Astrocyte (in vitro differentiated cells and primary cell): ENCODE measurements at places on chromosomes 6 and 20.

GRCh38 chr6:38099221-38099620 lies 279.7 kb downstream of the ZFAND3 start:
- no peak for DNase-seq

- DNase-seq, result no peak
Observed at GRCh38 chr6:77371748-77372147, 91.5 kb downstream of the HTR1B start.

DNA sequence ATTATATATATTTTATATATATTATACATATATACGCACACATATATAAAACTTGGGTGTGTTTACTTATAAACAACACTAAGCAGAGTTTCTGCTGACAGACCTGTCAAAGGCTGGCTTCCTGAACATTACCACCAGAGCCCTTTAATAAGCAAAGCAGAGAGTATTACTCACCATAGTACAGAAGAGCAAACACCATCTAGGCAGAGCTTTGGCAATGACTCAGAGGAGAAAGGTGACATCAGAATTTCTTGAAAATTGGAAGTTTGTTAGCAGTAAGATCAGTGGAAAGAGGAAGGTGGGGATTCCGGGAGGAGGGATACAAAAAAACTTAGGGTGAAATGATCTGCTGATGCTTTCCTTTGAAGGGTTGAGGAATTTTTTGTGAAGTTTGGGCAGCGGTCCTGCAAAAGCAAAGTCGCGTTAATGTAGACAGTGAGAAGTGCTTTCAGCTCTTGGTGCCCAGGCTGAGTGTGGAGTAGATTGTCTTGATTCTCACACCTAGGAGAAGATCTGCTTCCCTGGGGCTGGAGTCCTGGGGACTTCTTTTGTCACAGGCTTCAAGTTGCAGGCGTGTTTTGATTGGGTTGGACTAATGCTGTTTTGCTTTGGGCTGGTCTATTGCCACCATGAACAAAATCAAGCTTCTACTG lies 109.6 kb upstream of the BACH2 start:
- peak; percentile 78 for DNase-seq

DNA sequence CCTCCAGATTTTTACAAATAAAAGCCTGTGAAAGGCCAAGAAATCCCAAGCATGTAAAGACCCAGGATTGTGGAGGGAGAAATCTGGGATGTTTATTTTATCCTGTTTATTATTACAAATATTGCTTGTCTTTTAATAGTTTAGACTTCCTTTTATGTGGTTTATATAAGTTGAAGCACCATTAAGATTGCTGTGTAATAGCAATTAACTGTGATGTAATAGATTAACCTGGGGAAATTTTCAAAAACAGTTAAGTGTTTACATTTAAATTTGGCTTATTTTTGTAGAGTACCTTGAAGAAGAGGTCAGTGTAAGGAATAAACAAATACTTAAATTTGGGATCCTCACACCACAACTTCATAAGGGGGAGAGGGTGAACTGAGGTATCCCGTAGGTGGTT lies 27.0 kb downstream of the VAPB start:
- no peak for DNase-seq

DNA sequence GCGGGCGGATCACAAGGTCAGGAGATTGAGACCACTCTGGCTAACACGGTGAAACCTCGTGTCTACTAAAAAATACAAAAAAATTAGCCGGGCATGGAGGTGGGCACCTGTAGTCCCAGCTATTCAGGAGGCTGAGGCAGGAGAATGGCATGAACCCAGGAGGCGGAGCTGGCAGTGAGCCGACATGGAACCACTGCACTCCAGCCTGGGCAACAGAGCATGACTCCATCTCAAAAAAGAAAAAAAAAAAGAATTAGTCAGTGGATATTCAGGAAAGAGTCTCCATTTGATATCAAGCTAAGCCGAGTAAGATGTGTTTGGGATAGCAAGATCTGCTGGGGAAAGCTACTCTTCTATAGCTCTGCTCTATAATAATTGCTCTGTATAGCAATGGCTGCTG lies 41.0 kb downstream of the MOCS1 start:
- no peak for DNase-seq

GRCh38 chr6:118584911-118585310 lies 36.8 kb downstream of the PLN start:
- no peak for DNase-seq

- DNase-seq, result no peak
Observed at GRCh38 chr6:13461805-13462204, 25.6 kb downstream of the GFOD1 start.

DNA sequence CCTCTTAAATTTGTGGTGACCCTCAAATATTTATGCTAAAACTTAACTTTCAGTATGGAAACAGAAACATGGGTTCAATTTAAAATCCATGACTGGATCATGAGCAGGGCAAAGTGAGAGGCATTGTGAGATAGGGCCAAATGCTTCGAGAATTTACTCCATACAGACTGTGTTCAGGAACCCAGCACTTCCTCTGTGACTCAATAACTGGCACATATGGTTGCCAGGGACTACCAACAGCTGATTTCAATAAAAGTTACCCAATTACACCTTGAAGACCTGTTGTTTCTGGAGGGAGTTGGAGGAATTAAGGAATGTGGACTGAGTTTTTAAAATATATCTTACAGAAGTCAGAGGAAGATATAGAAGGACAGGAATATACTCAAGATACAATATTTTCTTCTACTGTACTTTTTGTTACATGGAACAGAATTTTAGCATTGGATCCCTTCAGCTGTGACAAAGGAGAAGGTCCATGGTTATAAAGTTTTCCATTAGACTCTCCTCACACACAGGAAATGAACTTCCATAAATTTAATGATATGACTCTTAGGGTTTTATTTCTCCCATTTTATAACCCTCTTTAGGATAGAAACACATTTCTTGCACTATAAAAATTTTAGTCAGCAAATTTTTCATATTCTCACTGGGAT lies 258.5 kb downstream of the KHDC1L start:
- DNase-seq, result no peak

GRCh38 chr6:160462551-160463109 lies 114.5 kb downstream of the SLC22A3 start:
- DNase-seq, result peak; percentile 95

DNA sequence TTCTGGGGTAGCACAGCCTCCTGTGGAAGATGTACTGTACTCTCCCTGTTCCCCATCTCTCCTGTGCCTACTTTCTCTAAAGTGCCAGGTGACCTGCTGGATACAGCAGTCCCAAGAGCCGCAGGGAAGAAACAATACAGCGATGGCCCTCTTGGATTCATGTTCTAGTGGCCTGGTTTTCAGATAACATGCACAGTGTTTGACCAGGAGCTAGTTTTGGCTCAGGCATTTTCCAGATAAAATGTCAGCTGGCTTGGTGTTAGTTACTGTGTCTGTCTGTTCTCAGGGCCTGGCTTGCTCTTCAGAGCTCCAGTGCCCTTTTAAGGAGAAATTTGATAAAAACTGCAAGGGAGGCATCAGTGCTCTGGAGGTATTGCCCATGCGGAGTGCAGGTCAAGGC lies 41.3 kb downstream of the GABRR2 start:
- DNase-seq, result no peak

GRCh38 chr20:20063941-20064702 lies 11.8 kb downstream of the CFAP61 start:
- no peak for DNase-seq

GRCh38 chr6:68139130-68139529 lies 496.0 kb upstream of the ADGRB3 start:
- DNase-seq, result no peak

DNA sequence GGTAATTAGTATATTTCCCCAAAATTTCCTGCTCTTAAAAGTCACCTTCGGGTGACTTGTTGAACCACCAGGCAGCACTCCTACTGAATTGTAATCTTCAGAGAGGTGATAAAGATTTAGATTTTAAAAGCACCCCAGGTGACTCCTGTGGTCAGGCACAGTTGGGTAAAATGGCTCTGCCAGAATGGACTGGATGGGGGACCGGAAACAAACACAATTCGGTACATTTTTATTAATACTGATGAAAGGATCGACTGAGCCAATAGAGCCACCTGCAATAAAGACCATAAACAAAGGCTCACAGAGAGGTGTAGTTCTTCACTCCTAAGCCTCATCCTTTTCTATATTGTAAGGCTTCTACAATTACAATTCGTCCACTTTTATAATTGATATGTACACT lies 19.6 kb upstream of the FAM83C start:
- no peak for DNase-seq

- no peak for DNase-seq
Observed at GRCh38 chr6:14212020-14212419, 94.4 kb downstream of the CD83 start.

DNA sequence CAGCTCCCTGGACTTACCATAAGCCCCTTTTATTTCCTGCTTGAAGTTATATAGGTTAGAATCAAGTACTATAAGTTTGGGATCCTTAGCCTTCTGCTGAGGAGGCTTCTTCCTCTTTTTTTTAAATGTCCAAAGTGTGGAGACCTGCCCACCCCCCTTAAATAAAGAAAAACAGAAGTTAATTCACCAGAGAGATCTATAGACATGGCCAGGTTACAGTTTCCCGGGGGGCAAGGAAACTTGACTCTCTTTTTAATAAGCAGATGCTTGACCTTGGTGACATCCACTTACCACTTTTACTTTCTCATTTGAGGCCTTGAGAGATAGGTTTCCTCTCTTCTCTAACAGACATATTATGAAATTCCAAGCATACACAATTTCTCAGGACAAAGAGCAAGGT lies 88.3 kb downstream of the BMP2 start:
- no peak for DNase-seq

GRCh38 chr6:150987371-150987828 lies 121.9 kb downstream of the MTHFD1L start:
- DNase-seq, result no peak

DNA sequence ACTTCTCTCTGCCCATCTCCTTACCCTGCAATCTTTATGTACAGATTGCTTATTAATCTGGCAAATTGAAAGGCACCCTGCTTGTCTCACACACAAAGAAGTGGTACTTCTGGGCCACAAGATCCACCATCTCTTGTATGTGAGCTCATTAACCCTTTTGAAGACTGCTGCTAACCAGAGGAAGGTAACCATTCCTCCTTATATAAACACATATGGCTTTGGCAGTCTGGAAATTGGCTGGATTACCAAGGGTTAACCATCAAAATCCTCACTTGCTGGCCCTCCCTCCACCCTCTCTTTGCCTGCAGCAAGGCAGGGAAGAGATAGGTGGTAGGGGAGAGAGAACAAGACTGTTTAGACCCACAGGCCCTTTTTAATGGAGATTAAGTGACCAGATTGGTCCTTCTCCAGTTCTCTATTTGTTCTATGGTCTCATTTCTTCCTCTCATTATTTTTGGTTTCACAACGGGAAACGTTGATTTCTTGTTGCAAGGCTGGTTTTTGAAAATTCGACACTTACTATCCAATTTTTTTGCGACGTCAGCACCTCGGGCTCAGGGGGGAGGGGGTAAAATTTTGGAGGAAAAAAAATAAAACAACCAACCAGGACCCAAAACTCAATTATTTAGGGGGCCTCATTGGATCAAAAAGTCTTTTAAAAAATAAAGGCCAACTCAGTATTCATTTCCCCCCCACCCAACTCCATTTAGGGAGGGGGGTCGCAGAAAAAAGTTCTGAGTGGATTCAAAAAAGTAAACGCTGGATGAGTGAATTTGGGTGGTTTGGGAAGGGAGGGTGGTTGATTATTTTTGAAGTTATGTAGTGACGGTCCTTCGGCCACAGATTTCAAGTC lies 859 bp downstream of the PPP1R10 start:
- no peak for DNase-seq

GRCh38 chr20:19487420-19487819 lies 270.6 kb upstream of the RIN2 start:
- no peak for DNase-seq

DNA sequence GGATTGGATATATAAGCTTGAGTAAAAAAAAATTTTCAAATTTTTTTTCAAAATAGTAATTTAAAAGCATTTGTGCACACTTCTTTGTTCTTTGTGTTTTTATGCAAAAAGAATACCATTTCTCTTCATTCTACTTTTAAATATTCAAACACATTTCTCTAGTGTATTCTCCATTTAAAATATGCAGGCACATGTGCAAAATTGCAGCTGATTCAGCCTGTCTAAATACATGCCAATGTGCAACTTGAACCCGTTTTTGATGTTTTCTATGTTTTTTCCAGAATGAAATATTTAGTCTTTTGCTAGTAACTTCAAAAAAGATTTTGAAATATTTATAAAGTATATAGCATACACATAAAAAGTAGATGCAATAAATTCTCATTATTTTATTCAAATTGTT lies 411.8 kb downstream of the MMUT start:
- DNase-seq, result no peak

- peak; percentile 76 for DNase-seq
Observed at GRCh38 chr6:44800171-44800783, 412.8 kb downstream of the CDC5L start.

DNA sequence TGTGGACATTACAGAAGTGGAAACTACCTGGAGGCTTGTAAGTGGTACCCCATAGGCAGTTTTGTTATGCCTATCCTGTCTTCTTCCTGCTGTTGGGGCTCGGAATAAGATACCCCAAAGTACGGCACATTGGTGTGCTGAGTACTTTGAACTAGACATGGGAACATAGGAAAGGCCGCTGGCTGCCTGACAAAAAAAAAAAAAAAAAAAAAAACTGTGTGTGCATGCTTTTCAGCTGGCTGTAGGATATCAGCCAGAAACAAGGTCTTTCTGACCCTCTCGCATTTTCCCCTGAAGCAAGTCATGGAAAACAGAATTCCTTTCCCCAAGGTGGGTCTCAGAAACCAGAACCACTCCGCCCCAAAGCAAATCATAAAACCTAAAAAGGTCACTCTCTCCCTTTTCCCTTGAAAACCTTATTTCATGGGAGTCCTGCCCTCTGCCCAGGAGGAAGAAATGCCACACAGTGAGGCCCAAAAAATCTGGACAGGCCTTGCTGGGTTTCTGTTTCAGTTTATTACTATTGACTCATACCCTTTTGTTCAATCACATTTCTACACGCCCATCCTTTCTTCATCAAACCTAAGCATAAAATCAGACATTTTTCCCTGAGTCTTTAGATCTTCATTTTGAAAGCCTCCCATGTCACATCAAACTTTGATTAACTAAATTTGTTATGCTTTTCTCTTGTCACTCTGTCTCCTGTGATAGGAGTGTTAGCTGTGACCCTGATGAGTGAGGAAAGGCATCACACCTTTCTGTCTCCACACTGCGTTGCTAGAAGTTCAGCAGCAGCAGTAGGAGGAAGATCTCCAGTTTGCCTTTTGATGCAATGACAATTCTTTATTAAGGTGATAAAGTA lies 17.2 kb downstream of the SLC2A12 start:
- no peak for DNase-seq

- peak; percentile 3 for DNase-seq
Observed at GRCh38 chr6:69570106-69570505, 226.7 kb downstream of the LMBRD1 start.

DNA sequence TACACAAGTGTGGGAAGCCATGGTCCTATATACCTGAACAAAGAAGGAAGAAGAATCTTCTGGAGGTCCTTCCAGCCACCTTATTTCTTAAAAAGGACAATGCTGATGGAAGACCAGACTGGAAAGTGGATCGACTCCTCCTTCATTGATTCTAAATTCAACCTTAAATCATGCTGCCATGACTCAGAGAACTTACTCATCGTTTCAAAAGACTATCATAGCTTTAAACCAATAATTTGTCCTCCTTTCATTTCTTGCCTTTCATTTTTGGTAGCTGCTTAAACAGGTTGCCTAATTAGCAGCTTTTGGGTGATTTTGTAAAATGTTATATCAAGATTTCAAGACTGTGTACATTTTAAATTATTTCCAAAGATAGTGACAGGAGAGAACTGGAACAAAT lies 60.8 kb downstream of the RTN4IP1 start:
- DNase-seq, result no peak

- DNase-seq, result peak; percentile 72
Observed at GRCh38 chr6:166556336-166556735, 30.1 kb downstream of the RAMACL start.
